ENCODE measurements at places on chromosomes 1 and 21.

GRCh38 chr1:114342376-114342775 is 168.6 kb downstream of the TRIM33 start:
- peak; percentile 41 for DNase-seq

DNA sequence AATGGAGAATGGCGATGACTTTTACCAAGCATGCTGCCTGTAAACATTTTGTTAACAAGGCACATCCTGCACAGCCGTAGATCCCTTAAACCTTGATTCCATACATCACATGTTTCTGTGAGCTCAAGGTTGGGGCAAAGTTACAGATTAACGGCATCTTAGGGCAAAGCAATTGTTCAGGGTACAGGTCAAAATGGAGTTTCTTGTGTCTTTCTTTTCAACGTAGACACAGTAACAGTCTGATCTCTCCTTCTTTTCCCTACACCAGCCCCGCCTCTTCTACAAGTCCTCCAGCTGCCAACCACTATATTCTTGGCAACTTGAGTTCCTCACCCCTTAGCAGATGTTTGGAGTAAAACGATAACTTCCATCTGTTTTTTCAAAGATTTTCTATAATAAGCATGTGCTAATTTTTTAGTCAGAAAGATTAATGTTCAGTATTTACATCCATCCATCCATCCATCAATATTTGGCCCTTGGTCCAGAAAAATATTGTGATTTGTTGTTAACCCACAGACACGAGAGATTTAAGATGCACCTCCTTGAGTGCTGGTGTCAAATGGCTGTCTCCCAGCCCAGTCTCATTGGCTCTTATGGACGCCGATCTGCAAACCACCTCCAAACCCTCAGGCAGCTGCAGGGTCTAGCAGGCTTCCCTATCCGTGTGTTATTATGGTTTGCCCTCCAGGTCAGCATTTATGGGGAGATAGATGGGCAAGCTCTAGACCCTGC is 3.8 kb downstream of the DNALI1 start:
- DNase-seq: no peak

GRCh38 chr1:99268021-99268420 is 3.7 kb downstream of the PLPPR4 start:
- no peak for DNase-seq

- no peak for DNase-seq
These were observed 65.9 kb downstream of the WDR64 start for GRCh38 chr1:241717975-241718374.

DNA sequence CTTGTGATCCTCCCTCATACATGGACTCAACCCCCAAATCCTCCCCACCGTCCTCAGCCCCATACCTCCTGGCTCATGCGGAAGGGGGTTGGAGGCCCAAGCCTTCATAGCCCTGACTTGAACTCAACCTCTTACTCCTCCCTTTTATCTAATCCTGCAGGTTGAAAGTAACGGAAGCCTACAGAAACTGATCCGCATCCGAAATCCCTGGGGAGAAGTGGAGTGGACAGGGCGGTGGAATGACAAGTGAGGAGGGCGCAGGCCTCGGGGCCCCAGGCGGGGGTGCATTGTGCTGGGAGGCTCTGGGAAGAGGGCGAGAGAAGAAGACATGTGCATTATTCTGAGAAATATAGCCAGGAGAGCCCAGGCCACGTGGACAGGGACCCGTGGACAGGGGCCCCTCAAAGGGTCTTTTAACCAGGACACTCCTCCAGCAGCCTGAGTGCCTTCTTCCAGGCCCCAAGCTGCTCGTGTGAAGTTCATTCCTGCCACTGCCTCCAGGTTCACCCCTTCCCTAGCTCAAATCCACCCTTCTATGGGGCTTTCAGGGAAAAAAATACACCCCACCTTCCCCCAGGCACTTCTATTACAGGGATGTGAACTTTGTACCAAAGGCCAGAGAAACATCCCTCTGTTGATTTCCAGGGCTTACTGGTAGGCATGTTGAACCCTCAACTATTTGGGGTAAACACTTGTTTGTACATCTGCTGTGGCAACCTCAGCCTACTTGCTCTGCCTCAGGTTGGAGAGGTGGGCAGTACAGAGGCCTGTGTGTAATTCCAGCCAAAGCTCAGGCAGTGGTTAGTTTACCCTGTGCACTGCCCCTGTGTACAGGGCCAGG is 38.6 kb downstream of the CAPN2 start:
- no peak for DNase-seq

- no peak for DNase-seq
These were observed 35.2 kb downstream of the SPEN start for GRCh38 chr1:15882665-15883064.

Data from activated T-cell treated with anti-CD3 and anti-CD28 coated beads, Interleukin-2, amount 50 U/mL, for 48 hours (primary cell).